AG09319 (cell line): ENCODE measurements at places on chromosomes 5 and 9.

DNA sequence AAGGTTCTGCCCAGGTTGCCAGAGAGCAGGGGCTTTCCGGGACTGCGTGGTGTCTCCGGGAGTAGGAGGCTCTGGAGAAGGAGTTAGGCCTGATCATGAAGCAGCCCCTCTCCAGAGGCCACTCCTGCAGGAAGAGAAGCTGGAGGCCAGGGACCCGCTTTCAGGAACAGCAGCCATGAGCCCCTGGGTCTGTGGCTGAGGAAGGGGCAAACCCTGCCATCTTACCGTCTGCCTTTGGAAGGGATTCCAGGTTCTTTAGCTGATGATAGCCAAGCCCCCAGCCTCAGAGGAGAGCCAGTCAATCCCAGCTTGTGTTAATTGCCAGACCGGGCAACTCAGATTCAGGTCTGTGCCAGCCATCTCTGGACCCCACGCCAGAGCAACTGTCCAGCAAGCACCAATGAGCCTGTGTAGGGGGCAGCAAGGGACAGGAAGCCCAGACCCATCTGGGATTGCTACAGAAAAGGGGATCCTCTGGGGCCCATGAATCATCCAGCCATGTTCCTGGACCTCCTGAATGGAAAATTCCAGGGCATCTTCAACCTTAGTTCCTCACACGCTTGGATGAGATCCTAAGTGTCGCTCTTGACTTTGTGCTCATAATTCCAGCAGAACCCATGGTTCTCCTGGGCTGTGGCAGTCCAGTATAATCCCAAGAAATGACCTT lies 42.7 kb upstream of the MVB12B start:
- no peak for DNase-seq

DNA sequence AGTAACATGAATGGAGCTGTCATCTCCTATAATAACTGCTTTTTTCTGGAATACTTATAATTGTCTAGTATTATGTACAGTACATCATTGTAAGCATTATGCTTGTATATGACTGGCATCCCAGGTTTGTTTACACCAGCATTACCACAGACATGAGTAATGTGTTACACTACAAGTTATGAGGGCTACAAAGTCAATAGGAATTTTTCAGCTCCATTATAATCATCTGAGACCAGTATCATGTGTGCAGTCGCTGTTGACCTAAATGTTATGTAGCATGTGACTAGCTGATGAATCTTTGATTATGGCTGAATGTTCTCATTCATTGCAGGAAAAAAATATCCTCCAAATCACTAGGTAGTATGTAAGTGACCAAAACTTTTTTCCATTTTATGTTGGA lies 2.2 kb downstream of the ZCCHC9 start:
- peak; percentile 37 for DNase-seq

DNA sequence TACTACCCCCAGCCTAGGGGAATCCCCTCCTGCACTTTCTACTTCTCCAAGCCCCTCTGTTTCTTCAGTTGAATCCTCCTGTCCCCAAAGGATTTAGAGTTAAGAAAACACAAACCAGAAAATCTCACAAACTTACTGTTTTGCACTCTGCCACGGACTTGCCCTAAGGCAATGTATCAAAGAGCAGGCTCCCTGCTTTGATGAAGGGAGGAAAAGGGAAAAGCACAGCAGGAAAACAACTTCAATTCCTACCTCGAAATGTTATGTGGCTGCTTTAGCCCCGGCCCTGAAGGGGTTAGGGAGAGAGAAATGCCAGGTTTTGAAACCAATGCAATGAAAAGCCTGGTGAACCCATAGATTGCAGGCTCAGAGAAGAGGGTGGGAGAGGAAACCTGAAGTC lies 254.7 kb downstream of the MAN2A1 start:
- no peak for DNase-seq

- no peak for DNase-seq
These were observed 71.5 kb downstream of the ANKRD33B start for GRCh38 chr5:10635257-10635866.

DNA sequence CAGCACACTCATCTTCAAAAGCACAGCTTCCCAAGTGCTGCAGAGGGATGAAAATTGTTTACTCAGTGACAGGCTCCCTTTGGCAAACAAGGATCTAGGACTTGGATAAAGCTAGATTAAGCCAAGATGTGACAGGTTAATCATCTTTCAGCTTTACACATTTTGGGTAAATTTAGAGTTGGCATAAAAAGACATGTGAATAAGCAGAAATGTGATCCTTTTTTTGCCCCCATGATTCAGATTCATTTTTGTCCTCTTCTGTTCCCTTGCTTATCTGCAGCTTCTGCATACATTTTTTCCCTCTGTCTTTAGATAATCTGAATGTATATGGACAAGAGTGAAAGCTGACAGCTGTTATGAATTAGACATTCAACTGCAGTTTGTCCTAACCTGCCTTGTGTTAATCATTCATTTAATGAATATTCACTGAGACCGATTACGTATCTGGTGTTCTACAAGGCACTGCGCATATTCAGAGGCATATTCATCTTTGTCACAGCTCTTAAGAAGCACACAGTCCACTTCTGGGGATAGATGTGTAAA lies 19.6 kb downstream of the ADAMTSL1 start:
- no peak for DNase-seq

DNA sequence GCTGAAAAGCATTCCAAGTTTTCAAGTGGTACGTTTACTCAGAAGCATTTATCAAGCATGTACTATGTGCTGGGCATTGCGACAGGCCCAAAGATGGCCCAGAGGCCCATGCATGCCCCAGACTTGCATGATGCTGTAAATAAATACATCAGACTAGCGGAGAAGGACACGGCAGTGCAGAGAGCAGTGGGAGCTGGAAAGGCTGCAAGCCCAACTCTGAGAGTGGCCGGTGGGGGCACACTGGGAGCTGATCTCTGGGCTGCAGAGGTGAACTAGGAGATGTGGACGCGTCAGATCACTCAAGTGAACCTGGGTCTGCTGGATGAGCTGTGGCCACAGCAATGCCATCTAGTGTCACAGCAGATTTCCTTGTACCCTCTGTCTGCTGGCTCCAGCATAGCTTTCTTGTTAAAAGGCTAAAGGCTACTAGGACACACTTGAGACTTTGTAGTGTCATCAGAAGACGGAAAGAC lies 246.9 kb downstream of the FANCC start:
- no peak for DNase-seq

DNA sequence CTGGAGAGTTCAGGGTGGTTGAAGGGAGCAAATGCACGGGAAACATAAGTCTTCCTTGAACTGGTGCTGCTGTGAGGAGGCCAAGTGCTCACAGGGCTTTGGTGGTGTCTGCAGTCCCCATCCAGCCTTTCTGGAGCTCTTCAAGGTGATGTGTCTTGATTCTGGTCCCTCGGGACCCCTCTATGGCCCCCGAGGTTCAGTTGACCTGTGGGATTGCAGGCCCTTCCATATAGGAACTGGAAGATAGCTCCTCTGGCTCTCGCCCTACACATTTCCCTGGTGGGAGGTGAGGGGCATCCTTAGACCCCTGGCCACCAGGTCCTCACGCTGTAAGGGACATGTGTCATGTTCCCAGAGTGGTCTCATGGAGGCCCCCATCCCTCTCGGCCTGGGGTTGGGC lies 191.8 kb downstream of the GADD45G start:
- DNase-seq = no peak

- DNase-seq = no peak
These were observed 18.8 kb downstream of the TICAM2 start for GRCh38 chr5:115583474-115583873.

- DNase-seq = no peak
These were observed 8.5 kb downstream of the FBP1 start for GRCh38 chr9:94630833-94631232.
